ENCODE measurements at places on chromosomes 1 and 21.

- DNase-seq = no peak
Measured at GRCh38 chr1:97907886-97908285, 12.9 kb downstream of the DPYD start.

- no peak for DNase-seq
Measured at GRCh38 chr1:3004285-3005205, 16.7 kb upstream of the ACTRT2 start.

DNA sequence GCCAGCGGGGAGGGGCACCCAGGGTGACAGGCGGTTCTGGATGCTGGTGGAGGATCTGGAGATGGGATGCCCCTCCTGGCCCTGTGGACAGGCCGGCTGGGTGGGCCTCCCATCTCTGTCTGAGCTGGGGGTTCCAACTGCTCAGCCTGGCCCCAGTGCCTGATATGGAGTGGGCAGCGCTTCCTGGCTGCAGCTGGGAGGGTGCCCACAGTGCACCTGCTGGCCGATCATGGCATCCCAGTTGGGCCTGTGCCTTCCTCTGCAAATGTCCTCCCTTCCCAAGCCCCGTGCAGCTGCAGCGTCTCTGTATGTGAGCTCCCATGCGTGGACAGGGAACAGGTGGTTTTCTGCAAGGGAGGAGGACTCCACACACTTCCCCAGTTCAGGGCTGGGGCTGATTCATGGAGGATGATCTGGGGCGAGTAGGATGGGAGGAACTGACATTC, 2.1 kb downstream of the PFKL start:
- DNase-seq = no peak

DNA sequence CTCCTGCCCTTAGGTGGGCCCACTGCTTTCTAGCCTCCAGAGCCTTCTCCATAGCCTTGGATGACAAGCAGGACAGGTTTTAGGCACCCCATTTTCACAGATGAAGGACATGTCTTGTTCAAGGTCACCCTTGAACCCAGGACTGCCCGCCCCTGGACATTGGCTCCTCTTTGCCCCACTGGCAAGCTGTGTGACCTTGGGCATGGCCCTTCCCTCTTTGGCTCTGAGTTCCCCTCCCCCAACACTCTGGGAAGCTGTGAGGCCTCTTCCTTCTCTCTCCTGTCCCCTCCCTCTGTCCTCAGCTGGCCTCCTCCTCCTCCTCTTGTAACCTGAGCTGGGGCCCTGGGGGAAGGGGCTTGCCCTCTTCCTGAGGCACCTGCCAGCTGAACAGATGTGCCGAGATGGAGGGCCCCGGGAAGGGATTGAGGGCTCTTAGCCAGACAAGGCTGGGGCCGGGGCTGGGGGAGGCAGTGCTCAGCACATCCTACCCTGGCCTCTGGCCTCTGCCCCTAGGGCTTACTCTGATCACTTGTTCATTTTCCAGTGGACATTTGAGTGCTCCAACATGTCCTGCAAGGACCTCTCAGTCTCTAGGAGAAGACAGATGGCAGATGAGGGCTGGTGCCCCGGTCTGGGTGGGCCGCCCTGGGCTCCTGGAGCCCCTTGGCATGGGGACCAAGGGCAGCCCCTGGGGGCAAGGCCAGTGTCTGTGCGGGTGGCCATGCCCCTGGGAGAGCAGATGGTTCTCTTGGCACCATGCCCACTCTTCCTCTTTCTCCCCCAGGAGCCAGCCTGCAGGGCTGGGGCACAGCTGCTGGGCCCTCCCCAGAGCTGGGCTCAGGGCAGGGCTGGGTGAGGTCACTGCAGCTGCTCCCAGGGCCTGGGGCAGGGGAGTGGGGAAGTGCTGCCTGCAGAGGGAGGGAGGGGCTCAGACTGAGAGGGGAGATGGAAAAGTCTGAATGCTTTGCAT, 10.7 kb downstream of the FOXO6 start:
- no peak for DNase-seq

- no peak for DNase-seq
Measured at GRCh38 chr1:153617663-153618062, 1.5 kb upstream of the S100A14 start.

DNA sequence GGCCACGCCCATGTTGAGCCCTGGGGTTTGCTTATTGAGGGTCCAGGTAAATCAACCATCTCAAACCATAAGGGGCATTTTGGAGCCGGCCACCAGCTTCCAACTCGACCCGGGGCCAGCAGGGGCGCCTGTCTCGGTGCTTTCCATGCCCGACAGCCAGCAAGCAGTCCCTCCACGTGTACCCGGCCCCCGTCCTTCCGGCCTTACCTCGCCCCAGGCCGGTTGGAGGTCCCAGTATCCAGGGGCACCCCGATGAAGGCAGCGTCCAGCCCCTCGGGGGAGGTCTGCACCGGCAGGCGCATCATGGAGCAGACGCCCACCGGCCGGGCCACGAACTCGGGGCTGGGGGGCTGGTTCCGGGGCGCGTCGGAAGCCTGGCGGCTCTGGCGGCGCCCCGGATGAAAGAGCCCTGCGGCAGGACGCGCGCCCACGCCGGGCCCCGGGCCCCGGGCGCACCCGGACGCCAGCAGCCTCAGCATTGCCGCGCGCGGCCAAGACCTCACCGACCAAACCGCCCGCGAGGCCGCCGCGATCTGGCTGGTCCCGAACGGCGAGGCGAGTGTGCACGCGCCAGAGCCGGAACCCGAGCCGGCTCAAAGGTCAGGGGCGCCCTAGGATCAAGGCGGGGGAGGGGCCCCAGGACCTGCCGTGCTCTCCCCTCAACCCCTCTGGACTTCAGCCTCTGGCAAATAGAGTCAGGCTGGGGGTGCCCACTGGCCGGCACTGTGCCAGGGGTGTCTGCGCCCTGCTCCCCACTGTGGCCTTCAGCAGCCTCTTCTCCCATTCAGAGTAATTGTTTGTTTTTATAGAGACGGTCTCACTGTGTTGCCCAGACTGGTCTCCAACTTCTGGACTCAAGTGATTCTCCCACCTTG, at the start of gene AGMAT:
TSS of gene AGMAT (minus strand) at position 563 of the 875 bp plus-strand sequence. CDS start at position 479, 84 bp downstream.
- peak; percentile 78 for DNase-seq

GRCh38 chr1:11144570-11145256, 44.4 kb upstream of the ANGPTL7 start:
- no peak for DNase-seq

DNA sequence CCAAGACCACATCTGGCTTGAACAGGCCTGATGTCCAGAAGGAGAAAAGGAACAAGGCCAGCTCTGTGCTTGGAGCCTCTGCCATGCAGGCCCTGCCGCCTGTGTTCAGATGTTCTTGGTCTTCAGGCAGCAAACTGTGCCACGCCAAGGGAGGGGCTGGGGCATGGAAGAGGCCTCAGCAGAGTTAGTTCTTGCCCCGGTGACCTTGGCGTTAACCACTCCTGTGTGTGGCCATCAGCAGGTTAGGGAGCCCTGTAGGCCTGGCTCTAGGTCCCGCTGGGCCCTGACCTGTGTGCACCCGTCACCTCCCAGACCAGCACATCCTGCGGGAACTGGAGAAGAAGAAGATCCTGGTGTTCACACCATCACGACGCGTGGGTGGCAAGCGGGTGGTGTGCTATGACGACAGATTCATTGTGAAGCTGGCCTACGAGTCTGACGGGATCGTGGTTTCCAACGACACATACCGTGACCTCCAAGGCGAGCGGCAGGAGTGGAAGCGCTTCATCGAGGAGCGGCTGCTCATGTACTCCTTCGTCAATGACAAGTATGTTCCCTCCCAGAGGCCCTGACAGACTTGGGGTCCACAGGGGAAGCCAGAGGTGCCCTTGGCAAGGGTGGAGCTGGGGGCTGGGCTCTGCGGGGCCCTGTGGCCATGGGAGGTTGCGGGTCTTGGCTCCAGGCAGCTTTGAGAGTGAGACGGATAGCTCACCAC, 7.1 kb downstream of the ZC3H12A start:
- peak; percentile 76 for DNase-seq

DNA sequence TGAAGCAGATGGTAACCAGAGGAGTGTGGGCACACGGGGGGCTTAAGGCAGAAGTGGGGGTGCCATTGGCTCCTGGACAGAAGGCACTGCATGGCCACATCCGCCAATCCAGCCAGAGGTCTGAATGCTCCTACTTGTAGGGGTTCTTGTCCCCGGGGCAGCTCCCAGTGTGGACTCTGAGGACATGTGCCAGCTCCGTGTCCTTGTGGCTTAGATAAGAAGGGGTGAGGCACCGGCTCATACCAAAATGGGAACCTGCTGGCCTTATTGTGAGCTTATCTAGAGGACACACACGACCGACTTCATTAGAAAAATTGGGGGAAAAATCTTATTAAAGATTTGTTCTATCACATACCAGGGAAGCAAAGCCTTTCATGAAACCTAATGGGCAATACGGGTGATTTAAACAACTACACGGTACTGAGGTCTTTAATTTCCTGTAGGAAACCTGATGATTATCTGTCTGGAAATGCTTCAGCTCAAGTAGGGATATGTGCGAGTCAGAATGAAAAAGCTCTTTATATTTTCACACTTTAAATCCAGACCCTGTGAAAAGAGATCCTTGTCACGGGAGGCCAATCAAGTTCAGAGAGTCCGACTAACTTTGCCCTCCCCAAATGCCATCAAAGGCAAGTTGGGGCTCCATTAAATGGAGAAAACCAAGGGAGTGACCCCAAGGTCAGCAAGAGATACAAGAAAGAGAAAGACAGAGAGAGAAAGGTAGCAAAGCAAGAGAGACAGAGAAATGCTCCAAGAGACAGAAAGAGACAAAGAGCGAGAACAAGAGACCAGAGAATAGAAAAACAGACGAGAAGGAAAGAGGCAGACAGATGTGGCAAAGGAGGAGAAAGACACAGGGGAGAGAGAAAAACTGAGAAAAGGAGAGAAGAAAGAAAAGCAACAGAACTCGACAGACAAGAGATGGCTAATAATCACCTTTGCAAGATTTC, 14.1 kb upstream of the KCNN3 start:
- DNase-seq = no peak

GRCh38 chr1:110674337-110675059, at the start of gene KCNA3:
KCNA3 (minus strand) TSS chr1:110674940; CDS start chr1:110674809, 131 bp downstream.
- DNase-seq = peak; percentile 78

GRCh38 chr1:166875302-166875733, 746 bp downstream of the TADA1 start:
- DNase-seq = no peak

DNA sequence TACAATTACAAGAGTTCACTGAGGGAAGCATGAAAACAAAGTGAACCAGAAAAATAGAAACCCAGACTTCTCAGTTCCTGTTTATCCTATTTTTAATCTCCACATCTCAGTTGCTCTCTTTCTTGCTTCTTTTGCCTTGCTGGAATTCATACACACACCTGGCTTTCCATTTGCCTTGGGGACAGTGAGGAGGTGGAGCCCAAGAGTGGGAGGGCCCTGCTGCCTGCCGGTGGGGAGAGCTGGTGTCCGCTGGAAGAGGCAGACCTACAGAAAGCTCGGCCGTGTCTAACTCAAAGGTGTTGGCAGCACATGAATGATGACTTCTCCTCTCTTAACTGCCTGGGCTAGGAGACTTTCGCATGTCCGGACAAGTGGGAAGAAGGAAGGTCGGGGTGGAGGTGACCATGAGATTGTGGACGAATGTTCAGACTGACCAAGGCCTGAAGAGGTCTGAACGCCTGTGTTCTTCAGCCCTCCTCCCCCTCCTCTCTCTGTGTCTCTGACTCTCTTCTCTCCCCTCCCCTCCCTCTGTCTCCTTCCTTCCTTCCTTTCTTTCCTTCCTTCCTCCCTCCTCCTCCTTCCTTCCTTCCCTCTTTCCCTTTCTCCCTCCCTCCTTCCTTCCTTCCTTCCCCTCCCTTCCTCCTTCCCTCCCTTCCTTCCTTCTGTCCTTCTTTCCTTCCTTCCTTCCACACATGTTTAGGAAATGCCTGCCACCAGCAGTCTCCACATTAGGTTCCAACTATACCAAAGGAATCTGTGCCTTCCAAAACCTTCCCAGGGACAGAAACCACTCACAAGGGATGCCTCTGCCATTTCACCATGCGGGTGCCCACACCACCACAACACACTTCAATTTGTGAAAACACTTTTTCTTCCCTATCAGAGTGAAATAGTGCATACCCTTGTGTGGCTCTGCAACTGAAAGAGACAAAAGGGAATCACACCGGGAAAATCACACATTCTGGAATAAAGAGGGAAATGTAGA, 157.3 kb upstream of the RUNX1 start:
- no peak for DNase-seq

- no peak for DNase-seq
Measured at GRCh38 chr21:39523399-39523798, 71.6 kb downstream of the SH3BGR start.

- DNase-seq = peak; percentile 52
Measured at GRCh38 chr1:78003882-78004718, 639 bp upstream of the DNAJB4 start.
